ENCODE measurements at places on chromosomes 4 and X. TPM values are rescaled to one million over a fixed set of nuclear protein-coding genes. Genes with fewer than 3 reads are reported as not detected.

The DNASE1L1 gene
- 57.7 TPM for total RNA-seq

The CXCL3 gene
- 0.75 TPM for total RNA-seq

The C4orf51 gene
- not detected for total RNA-seq

The IQCM gene
- total RNA-seq = not detected

The AWAT2 gene
- total RNA-seq = not detected

The PNMA5 gene
- total RNA-seq = not detected

- DNase-seq = no peak
Measured at GRCh38 chr4:121216461-121216860, 52.3 kb upstream of the TNIP3 start.

DNA sequence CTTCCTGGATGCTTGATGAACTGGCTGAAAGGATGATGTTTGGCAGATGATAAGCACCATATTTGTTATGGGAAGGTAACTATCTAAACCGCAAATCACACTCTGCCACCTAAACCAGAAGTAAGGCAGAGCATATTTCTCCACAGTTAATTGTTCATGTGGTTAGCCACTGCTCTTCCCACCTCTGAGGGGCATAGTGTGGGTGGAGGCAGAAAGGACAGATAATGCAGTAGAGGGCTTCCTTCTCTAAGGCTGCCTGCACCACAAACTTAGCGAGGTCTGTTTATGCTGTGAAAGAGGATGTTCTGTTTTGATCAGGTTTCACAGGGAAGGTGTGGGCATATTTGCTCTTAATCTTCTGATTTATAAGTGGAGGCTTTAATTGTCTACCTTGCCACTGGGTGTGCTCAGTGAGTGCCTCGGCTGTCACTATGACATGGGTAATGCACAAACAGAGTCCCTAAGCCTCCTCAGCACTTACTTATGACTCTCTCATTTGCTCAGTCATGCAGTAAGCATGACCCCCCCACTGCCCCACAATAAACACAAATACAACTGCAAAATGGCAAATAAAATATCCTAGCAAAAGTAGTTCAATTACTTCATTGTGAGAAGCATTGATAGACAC is 401.0 kb downstream of the TMA16 start:
- no peak for DNase-seq

DNA sequence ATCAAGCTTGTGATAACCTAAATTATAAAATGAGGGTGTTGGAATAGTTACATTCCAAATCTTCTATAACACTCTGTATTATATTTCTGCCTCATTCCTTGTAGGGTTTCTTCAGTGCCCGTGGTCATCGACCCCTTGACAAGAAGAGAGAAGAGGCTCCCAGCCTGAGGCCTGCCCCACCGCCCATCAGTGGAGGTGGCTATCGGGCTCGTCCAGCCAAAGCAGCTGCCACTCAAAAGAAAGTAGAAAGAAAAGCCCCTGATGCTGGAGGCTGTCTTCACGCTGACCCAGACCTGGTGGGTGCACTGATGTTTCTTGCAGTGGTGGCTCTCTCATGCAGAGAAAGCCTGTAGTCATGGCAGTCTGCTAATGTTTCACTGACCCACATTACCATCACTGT is 2.9 kb downstream of the FGB start:
- no peak for DNase-seq

GRCh38 chr4:145438298-145438697 is 43.4 kb upstream of the SMAD1 start:
- DNase-seq = no peak

DNA sequence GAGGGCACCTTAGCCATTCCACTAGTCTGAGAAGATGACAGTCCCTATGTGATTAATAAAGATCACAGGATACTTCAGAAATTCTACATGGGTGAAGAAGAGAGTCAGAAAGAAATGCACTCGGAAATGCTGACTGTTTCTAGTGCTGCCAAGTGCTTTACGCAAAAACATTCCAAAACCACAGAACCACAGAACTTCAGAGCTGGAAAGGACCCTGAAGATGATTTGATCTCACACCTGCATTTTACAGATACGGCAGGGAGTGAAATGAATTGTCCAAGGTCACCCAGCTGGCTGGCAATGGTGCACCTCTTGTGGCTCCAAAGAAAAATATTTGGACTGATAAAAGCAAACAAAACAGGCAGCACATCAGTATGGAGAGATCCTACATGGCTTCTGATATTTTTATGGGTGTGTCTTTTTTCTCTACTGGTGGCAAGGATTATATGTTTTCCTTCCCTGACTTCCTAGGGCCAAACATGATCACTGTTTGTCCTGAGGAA is 115.9 kb downstream of the MAML3 start:
- no peak for DNase-seq

DNA sequence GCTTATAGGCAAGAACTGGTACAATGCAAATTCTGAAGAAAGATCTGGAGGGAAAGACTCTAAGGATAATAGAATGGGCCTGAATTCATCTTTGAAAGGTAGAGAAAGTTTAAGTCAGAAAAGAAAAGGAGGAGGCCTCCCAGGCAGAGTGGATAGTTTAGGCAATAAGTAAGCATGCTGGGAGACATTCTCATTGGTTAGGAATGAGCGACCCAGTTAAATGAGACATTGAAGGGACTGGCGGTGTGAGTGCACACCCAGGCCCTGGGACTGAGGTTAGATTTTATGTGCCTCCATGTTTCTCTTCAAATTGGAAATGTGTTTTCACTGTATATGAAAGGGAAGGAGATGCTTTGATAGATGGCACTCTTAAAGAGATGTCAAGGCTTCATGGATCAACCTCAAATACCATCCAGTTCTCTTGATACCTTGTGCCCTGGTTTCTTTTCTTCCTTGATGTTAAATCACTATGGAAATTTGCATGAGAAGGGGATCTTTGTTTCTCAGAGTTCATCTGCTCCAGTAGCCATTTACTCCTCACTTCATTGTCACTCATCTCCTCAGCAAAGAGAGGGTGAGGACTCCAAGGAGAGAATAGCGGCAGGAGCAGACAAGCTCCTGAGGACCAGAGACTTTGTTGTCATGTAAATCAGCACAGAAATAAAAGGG is 584.2 kb upstream of the INTU start:
- DNase-seq = no peak

DNA sequence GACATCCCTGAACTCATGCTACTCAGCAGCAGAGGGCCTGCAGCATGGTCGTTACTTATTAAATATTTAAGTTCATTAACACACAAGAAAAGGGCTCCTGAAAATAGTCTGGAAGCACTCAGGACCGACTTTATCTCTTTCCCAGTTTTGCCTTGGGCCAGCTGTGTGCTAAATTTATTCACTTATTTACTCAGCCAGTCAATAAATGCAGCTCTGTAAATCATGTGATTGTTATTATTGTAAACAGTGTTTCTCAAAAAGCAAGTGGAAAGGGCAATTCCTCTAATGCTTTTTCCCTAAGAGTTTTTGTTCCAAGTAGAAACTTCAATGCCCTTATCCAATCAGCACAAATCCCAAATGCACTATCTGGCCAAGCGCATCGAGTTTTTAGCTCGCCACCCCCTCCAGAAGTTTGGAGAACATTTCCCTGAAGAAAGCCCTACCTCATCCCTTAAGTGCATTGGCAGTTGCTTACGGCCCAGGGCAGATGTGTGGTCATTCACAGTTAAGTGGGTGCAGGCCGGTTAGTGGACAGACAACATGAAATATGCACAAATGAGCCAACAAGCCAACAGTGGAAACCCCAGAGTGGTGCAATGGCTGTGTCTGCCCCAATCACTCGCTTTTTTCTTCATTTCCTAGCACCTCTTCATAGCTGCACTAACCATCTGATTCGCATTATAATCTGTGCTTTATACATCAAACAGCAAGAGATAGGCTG is 125.8 kb downstream of the SMIM20 start:
- no peak for DNase-seq

GRCh38 chrX:129957241-129958082 is 25.0 kb upstream of the BCORL1 start:
- peak; percentile 83 for DNase-seq

GRCh38 chr4:73070074-73070390 is 516 bp upstream of the COX18 start:
- no peak for DNase-seq

DNA sequence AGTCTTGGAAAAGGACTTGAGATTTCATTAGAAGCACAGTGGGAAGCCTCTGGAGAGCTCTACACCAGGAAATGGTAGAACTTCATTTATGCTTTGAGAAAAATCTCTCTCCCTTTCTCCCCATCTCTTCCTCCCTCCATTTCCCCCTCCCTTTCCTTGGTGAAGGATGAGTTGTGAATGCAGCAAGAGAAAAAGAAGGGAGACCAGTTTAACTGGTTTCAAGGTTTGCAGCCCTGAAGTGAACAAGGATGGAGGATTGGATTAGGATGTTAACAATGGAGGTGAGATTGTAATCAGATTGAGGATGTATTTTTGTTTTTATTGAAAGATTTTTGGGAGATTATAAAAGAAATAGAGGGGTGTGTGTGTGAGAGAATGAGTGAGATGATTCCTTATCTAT is 99.5 kb downstream of the ANK2 start:
- DNase-seq = no peak

- DNase-seq = no peak
Measured at GRCh38 chr4:7703688-7704087, 236.0 kb downstream of the AFAP1 start.

DNA sequence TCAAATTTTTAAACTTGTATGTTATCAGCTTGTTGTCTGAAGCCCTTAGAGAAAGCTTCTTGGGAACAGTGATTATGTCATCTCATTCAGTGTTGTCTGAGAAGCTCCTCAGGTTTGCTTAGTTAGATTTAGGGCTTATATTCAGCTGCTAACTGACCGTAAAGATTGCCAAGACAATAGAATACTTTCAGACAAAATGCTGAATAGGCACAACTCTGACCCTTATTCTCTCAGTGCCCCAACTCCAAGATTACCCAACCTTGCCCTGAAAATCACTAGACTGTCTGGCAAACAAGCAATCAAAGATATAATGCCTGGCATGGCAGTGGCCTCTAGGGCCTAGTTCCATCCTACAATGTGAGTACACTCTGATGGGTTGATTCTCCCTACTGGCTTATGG is 950.5 kb upstream of the HS3ST1 start:
- no peak for DNase-seq

GRCh38 chrX:68186552-68187262 is 246.6 kb downstream of the OPHN1 start:
- DNase-seq = no peak

DNA sequence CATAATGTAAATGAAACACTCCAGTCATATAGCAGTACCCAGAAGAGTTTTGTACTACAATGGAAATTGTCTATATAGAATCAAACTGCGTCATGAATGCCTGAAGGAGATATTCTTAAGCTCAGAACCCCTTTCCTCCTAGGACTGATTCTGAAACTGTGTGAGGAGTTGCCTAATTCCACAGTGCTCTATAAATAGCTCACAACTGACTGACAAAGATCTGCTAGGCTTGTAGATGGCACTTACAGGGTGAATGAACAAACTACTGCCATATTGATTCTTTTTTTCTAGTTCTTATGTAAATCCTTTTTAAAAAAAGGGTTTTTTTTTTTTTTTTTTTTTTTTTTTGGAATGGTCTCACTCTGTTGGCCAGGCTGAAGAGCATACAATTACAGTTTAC is 30.1 kb upstream of the UGT2B17 start:
- DNase-seq = no peak

- no peak for DNase-seq
Measured at GRCh38 chrX:132058975-132059374, 35.9 kb downstream of the STK26 start.

GRCh38 chr4:152039691-152040090 is 278.9 kb upstream of the GATB start:
- no peak for DNase-seq

GRCh38 chr4:161356351-161356750 is 807.4 kb downstream of the FSTL5 start:
- no peak for DNase-seq

DNA sequence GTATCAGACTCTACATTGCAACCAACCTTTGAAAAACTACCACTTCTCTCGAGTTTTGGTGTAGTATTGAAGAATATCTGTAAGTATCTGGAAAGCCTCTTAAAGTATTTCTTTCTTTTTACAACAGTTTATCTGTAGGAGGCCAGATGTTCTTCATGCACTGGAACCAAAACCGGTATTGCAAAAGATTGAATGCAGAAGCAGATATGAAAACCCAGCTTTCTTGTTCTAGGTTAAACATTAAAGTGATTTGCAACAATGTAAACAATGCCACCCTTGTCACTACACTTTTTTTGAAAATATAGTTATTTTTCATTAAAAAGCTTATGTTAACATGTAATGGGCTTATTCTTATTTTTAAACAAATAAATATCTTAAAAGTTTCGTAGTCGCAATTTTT is 27.2 kb downstream of the PLS3 start:
- DNase-seq = no peak

DNA sequence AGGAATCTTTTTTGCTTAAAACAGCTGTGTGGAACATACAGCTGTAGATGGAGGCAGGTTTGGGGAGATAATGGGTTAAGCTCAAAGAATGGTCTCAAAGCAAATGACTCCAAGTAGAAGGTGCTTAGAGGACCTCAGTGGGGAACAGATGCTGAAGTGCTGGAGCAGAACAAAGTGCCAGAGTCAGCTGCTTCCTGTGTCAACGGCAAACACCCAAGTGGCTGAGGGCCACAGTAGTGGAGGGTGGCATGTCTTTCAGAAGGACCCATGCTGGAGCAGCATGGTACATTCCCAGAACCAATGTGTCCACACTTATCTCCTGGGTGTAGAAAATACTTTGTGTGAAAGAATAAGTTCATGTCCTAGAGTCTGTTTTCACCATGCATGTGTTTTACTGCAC is 197.5 kb downstream of the CCNG2 start:
- no peak for DNase-seq

DNA sequence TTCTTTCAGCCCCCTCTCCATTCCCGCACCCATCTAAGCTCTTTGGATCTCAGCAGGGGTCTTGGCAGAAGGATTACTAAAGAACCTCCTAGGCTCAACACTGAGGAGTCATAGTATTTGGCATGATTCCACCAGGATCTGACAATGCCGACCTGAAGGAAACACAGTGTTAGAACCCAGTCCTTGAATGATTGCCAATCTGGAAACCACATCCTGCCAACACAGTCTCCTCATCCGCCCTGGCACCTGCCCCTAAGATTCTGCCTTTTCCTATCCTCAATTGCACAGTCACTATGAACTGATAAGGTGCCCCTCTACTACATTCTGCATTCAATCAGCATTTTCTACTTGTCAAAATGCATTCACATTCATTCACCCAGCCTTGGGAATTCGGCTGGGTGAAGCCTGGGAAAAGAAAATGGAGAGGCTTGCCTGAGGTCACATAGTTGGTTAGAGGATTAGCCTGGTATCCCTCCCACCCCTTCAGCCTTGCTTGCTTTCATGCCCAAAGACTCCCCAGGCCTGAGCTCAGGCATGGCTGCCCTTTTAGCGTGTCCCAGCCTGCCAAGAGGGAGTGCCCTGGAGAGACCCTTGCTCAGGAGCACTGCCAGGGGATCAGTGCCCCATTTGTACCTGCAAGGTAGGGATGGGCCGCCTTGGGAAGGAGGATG is 2.2 kb upstream of the CLDN2 start:
- no peak for DNase-seq

DNA sequence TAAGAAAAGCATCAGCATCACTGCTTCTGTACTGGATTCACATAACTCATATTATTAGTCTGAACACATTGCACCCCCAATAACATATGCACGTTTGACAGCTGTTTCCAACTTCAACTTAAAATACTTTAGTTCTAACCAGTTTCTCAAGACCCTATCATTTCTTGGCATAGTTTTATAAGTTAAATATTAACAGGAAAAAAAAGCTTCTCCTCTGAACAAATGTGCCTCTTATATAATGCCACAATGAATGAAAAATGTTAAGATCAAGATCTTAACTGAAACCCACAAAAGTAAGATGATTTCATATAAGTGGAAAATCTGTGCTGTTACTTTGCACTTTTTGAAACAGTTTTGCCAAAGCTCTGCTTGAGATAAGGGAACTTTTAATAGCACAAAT is 652.8 kb upstream of the FAM241A start:
- DNase-seq = no peak

All from Right ventricle myocardium superior (tissue), 1 donor.